Cerebellum (tissue), 4 donors: ENCODE measurements at places on chromosomes 2 and 18. TPM values are rescaled to one million over a fixed set of nuclear protein-coding genes. Genes with fewer than 3 reads are reported as not detected.
A peak's percentile ranks its signal among the peaks of the same experiment; 100 is the strongest.

DNA sequence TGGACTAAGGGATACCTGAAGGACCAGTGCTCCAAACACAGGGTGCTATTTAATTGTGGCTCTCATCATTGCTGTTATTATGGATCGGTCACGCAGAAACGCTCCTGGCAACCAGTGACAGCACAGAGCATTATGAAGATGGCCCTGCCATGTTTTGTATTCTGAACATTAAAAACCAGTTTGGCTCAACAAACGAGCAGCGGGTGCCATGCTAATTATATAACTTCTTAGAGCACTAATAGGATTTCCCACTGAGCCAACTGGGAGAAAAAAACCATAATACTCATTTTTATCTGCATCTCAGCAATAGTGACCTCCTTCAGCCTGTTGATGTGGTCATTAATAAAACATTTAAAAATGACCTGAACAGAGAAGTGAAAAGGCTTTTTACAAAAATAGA, 212.8 kb downstream of the STK39 start:
- DNase-seq: peak; percentile 13

DNA sequence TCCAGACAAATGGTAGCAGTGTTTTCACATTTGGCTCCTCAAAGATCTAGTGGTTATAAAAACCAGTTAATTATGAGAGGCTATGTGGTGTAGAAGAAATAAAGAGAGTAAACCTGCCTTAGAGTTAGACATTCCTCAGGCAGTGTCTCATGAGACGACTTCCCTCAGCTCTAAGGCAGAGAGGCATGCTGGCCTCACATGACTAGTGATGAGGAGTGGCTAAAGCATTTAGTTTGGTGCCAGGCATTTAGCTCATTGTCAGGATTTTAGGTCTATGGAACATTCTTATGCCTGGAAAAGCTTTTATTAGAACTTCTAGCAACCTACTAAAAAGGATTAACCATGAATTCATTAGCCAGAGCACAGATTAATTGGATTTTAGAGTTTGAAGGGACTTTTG, 90.3 kb downstream of the RPRM start:
- DNase-seq: no peak

GRCh38 chr18:62809900-62810299, 94.6 kb downstream of the PHLPP1 start:
- DNase-seq: no peak

GRCh38 chr2:7612969-7613368, 695.8 kb downstream of the RNF144A start:
- DNase-seq: no peak

Gene DNAJC27
- total RNA-seq: 13.1 TPM

DNA sequence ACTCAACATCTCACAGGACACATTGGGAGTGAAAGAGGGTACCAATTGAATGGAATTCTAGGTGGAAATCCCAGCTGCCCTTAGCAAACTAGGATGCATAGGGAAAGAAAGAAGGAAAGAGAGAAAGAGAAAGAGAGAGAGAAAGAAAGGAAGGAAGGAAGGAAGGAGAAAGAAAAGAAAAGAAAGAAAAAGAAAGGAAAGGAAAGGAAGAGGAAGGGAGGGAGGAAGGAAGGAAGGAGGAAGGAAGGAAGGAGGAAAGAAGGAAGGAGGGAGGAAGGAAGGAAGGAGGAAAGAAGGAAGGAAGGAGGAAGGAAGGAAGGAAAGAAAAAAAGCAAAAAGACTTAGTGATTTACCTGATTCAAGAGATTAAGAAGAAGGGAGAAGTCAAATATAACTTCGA, 143.9 kb downstream of the SS18 start:
- DNase-seq: no peak

GRCh38 chr2:155982135-155982534, 350.4 kb downstream of the NR4A2 start:
- DNase-seq: no peak

Gene ZNF2
- total RNA-seq: 8.0 TPM

DNA sequence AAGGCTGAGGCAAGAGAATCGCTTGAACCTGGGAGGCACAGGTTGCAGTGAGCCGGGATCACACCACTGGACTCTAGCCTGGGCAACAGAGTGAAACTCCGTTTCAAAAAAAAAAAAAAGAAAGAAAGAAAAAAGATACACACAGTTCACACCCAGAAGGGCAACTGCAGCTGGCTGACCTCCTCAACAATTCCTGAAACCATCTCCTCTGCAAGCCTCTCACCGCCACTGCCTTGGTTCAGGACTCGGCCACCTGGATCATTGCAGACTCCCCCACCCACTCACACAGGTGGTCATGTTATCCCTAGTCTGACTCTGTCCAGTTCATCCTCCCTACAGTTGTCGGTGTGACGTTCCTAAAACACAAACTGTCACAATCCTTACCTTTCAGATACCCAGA, 2.2 kb downstream of the CYS1 start:
- no peak for DNase-seq

DNA sequence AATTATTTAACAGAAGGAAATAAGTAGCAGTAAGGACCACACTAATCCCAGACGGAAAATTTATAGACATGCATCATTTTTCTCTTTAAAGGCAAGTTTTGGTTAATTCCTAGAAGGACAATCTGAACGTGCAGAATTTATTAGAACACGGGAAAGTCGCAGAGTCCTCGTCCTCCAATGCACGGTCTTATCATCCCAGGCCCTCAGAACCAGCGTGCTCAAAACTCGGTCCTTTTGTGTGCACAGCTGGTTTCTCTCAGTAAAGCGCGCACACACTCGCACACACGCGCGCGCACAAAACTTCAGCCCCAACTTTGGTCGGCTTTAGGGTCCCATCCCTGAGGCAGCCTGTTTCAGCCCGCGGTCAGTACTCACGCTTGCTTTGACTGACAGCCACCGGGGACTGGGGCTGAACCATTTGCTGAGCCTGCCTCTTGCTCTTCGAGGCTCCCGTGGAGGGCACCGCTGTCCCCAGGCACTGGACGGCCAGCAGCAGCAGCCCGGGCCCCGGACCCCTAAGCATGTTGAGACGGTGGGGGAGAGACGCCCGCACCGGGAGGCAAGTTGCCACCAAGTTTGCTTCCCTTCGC, 493 bp downstream of the FN1 start:
- no peak for DNase-seq

- DNase-seq: no peak
Observed at GRCh38 chr2:2633017-2633416, 301.9 kb upstream of the MYT1L start.

Gene STAT4
- total RNA-seq: 6.4 TPM
